Fibroblast of mammary gland (primary cell): ENCODE measurements at places on chromosomes 6 and 20.

DNA sequence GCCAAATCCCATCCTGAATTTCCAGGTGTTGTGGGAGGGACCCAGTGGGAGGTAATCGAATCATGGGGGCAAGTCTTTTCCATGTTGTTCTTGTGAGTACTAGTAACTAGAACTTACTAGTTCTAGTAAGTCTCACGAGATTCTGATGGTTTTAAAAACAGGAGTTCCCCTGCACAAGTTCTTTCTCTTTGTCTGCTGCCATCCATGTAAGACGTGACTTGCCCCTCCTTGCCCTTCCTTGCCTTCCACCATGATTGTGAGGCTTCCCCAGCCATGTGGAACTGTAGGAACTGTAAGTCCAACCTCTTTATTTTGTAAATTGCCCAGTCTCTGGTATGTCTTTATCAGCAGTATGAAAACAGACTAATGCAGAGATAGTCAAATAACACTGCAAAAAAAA lies 122.7 kb upstream of the BEND6 start:
- no peak for DNase-seq

DNA sequence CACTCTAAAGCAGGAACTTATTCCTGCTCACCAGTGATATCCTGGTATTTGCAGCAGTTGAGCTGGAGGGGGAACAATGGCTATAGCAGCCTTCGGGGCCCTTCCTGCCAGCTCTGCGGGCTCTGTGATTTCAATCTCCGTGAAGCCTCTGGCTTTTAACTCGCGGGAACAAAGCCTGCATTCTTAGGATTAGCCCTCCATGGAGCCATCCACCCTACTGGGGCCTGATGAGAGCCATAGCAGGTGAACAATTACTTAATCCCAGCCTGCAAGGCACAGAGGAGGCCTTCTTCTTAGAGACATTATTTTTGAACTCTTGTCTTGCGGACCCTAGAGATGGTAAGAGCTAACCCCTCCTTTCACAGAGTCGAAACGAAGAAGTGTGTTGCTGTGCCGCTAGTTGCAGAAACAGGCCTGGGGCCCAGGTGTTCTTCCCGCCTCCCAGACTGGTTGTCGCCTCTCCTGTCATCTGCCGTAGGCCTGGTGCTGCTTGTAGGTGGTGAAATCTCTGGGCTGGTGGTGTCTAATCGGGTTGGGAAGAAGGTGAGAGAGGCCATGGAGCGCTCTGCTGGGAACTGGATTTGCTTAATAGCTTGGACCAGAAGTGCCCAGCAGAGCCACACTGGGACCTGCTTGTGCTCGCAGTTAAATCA lies 9.7 kb downstream of the GHRH start:
- no peak for DNase-seq

- DNase-seq: no peak
Measured at GRCh38 chr6:74268815-74269599, 573.0 kb downstream of the CD109 start.

DNA sequence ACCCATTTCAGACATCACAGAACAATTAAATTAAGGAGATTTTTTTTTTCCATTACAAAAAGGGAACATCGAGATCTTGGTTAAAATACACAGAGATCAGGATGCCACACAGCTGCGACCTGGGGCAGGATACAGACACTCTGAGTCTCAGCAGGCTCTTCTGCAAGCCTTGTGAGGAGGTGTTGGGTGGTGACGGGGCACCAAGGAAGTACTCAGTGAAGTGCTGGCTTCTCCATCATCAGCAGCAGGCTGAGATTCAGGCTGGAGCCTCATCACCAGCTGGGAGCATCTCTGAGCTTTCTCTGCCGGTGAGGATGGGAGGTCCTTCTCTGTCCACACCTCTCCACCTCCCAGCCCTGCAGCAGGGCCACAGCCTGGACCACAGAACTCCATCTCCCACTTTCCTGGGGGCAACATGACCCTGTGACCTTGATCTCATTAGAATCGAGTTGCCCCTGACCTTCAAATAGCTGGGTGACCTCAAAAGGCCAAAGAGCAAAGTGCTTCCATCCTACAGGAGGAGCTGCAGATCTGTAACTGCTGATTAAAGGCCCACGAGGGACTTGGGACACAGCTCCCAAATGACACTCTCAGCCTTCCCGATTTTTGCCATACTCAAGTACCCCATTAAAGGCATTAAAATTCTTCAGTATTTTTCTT lies 16.0 kb downstream of the PMEPA1 start:
- DNase-seq: no peak

DNA sequence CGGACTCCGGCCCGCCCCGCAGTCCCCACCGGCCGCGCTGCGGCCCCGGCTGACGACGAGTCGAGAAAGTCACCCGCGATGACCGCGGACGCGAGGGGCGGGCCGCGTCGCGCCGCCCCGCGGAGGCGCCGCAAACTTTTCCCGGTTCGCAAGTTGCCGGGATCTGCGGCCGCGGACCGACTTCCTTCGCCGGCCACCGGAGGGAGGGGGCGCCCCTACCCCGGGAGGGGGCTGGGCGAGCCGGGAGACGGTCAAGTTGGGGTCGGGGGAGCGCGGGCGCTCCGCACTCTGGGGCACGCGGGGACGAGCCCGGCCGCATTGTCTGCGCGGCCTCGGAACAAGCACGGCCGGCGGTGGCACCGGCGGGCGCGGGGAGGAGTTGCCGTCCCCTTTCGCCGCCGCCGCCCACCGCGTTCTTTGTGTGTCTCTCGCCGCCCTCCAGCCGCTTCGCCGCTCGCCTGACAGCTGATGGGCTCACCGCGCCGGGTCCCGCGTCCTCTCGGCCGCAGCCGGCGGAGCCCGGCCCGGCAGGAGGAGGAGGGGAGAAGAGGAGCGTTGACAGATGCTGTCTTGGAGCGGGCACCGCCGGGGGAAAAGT lies 131.6 kb downstream of the OGFRL1 start:
- DNase-seq: peak; percentile 30

- DNase-seq: peak; percentile 38
Measured at GRCh38 chr6:70166088-70166958, 136.6 kb downstream of the COL9A1 start.

- DNase-seq: no peak
Measured at GRCh38 chr6:5302220-5302946, 41.1 kb downstream of the FARS2 start.

- peak; percentile 73 for DNase-seq
Measured at GRCh38 chr20:6081236-6081635, 27.4 kb upstream of the LRRN4 start.

DNA sequence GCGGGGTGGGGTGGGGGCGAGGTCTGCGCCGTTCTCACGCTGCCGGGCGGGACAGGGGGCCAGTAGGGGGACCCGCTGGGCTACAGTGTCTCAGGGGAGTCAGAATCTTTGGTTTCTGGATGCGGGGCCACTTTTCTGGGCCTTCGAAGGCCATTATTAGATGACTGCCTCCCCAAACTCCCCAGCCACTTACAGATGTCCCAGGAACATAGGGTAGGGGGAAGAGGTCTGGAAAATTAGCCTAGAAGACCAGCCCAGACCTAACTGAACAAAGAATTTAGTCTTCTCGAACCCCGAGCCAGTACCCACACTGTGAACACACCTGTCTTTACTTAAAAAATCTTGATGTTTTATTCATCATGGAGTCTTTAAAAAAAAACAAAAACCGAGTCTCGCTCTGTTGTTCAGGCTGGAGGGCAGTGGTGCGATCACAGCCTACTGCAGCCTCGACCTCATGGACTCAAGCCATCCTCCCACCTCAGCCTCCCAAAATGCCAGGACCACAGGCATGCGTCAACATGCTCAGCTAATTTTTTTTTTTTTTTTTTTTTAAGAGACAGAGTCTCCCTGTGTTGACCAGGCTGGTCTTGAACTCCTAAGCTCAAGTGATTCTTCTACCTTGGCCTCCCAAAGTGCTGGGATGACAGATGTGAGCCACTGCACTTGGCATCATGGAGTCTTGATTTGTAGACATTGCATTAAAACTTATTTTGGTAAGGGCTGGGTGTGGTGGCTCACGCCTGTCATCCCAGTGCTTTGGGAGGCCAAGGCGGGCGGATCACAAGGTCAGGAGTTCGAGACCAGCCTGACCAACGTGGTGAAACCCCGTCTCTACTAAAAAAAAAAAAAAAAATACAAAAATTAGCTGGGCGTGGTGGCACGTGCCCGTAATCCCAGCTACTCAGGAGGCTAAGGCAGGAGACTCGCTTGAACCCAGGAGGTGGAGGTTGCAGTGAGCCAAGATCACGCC lies 3.3 kb upstream of the SLC29A1 start:
- no peak for DNase-seq

DNA sequence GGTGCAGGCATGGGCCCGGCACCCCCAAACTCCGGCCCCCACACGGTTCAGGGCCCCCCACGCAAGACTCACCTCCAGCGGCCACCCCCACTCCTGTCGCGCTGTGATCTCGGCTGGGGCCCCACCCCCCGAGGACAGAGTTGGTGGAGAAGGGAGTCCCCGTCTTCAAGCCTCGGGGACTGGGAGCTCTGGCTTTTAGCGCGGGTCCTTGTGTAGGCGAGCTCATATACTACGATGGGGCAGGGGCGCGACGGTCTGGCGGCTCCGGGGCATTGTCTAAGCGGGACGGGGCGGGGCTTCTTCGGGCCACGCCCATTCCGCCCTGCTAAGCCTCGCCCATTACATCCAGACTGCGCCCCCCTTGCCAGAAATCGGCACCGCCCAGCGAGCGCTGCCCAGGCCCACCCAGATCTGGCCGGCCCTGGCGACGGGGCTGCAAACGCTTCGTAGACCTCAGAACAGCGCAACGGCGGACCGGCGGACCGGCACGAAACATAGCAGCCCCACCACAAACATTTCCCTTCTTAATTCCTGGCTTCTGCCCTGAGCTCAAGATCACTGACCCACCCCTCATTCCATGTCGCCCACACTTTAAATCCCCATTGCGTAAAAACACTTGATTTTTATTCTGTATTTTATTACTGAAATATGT lies 1.0 kb upstream of the DDAH2 start:
- DNase-seq: peak; percentile 84

GRCh38 chr6:149923327-149923986 lies 536 bp upstream of the RAET1G start:
- no peak for DNase-seq

GRCh38 chr6:49490633-49491032 lies 9.1 kb upstream of the GLYATL3 start:
- DNase-seq: no peak

GRCh38 chr20:17888044-17888443 lies 80.5 kb downstream of the SNX5 start:
- no peak for DNase-seq

DNA sequence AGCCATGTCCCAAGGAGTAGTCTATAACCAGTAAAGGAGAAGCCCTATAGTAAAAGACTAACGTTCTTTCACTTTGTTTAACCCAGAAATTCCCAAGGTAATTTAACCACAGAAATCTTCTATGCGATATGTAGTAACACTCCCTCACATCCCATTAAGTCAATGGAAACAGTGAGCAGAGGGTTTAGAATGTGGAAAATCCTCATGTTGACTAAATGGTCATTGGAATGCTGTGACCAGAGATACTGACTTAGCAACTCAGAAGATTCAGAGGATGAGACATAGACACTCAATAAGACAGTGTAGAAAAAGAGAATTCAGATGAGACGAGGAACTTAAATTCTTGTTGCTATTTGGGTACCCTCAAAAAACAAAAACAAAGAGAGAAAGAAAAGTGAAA lies 562.2 kb upstream of the NOX3 start:
- peak; percentile 11 for DNase-seq

GRCh38 chr6:89970609-89971337 lies 76.5 kb downstream of the GJA10 start:
- peak; percentile 72 for DNase-seq

DNA sequence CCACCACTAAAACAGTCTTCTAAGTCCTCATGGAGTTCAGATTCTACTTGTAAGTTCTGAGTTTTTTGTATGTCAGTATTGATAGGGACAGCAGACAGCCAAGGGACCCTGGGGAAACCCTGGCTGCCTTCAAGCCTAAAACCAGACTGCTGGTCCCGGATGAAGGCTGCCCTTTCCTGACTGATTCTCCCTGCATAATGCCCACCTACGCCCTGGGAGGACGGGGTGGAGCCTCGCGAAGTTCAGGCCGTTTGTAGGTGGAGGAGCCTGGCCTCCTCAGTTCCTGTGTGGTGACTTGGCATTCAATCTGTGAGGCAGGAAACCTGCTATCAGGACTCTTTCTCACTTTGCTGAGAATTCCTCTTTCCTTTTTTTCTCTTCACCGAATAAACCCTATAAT lies 120.3 kb upstream of the LGSN start:
- DNase-seq: no peak

- no peak for DNase-seq
Measured at GRCh38 chr20:62472138-62472940, 3.5 kb downstream of the GATA5 start.

GRCh38 chr20:25408170-25408547 lies 686 bp downstream of the GINS1 start:
- no peak for DNase-seq

DNA sequence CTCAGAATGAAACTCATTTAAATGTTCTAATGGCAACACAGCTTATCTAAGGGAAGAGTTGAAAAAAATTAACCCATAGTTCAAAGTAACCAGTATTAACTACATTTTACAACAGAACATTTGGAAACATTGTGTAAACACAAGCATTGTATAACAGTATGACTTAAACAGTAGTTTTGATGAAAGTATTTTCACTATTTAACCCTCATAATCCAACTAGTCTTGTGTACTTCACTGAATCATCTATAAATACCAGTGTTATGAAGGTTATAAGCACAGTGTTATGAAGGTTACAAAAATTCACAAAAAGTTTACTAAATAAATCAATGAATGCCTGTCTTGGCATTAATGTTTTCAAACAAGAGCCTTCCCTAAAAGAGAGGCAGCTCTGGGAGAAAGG lies 66.5 kb downstream of the REV3L start:
- no peak for DNase-seq

GRCh38 chr6:108417027-108417426 lies 122.2 kb downstream of the AFG1L start:
- DNase-seq: peak; percentile 43

GRCh38 chr6:75268121-75268987 lies 16.2 kb downstream of the TMEM30A start:
- DNase-seq: peak; percentile 49

GRCh38 chr20:46361381-46361780 lies 45.0 kb downstream of the ELMO2 start:
- no peak for DNase-seq

DNA sequence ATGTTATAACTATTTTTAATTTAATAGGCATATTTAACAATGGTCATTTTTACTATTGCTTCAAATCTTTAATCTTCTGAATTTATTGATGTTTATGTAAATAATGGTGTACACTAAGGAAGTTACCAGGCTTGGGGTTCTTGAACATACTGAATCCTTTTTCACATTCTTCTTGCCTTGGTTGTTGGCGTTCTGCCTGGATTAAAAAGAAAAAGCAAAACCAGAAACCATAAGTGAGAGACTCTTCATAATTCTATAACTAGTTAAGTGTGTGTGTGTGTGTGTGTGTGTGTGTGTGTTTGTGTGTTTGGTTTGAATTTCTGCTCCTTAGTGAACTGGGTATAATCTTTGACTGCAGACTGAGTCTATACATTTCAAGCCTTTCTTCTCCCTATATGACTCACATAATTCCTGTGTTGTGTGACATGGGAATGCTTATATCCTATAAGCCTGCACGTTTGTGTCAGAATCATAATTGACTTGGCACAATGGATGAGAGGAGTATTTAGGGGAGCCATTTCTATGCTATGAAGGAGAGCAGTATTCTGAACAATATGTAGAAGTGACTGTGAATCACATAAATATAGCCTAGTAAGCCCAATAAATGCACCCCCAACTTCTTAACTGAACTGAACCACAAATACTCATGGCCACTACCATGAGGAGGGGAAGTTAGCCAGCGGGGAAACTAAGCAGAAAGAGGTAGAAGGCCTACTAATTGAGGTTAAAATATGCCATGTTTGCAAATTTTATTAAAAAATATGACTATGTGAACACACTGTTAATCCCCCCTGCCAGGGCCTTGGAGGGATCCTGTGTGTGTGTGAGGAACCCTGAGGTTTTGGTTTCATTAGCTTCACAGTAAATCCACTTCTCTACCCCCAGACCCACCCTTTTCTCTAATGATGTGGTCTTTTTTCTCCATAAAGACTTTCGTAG lies 425.5 kb downstream of the BCKDHB start:
- no peak for DNase-seq
